Pancreas (tissue), 10 donors: ENCODE measurements at places on chromosomes 6 and 20. TPM values are rescaled to one million over a fixed set of nuclear protein-coding genes. Genes with fewer than 3 reads are reported as not detected.
A peak's percentile ranks its signal among the peaks of the same experiment; 100 is the strongest.

PTPRT gene
- 1.5 TPM for total RNA-seq

LPIN3 gene
- total RNA-seq: 6.5 TPM

DNA sequence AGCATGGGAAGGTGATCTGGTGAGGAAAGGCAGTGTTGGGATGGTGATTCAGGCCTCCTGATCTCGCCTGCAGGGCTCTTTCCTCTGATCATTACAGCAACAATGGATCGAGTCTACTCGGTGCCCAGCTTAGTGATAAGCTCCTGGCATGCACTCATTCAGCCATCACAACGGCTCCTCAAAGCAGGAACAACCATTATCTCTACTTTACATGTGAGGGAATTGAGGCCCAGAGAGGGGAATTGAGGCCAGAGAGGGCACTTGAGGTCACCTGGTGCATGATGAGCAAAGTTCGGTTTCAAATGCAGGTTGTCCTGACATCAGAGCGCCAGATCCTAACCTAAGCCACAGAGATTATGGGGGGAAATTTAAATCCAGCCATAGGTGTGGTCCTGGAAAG is 42.0 kb upstream of the BPIFA2 start:
- H3K27ac ChIP-seq: no peak overlapping the region
- no peaks in the 10 kb centered on the region for H3K36me3 ChIP-seq
- peaks cover 32% of the 10 kb centered on the region for H3K4me1 ChIP-seq
- H3K27me3 ChIP-seq: no peaks in the 10 kb centered on the region

DNA sequence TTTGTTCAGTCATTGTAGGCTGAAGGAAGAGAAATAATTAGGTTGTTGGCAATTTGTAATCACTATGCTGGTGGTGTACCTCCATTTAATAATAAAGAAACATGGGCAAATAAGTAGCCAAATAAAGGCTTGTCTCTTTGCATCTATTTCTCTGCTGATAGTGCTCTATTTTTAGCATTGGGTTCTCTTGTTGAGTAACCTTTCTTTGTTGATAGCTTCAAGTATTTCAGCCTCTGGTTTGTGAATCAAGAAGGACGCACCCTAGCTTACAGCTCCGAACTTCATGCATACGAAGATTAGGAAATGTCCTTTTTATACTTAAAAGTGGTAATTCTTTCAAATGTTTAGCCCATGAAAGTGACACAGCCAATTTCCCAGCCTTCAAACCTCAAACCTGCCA is 2.6 kb downstream of the PPP1R14C start:
- peaks cover 3% of the 10 kb centered on the region for H3K4me1 ChIP-seq
- H3K36me3 ChIP-seq: no peaks in the 10 kb centered on the region
- no peak overlapping the region for H3K27ac ChIP-seq
- no peaks in the 10 kb centered on the region for H3K27me3 ChIP-seq
- H3K4me3 ChIP-seq: no peak overlapping the region
- DNase-seq: no peak

DNA sequence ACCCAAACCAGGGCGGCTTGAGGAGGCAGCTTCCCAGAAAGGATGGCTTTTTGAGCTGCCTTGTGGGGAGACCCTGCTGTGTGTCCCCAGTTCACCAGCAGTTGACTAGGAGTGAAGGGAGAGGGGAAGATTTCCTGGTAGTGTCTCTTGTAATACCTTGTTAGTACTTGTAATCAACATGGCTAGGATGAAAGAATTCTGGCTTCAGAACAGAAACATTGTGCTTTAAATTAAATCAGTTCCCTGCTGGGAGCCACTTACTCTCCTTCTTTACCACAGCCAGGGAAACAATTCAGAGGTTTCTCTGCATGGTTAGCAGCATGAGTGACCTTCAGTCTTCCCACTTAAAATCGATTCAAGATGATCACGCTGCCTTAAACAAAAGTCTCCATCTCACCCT is 525.4 kb upstream of the ID4 start:
- no peak for DNase-seq
- H3K4me1 ChIP-seq: no peaks in the 10 kb centered on the region
- H3K27ac ChIP-seq: no peak overlapping the region
- H3K4me3 ChIP-seq: no peak overlapping the region

DNA sequence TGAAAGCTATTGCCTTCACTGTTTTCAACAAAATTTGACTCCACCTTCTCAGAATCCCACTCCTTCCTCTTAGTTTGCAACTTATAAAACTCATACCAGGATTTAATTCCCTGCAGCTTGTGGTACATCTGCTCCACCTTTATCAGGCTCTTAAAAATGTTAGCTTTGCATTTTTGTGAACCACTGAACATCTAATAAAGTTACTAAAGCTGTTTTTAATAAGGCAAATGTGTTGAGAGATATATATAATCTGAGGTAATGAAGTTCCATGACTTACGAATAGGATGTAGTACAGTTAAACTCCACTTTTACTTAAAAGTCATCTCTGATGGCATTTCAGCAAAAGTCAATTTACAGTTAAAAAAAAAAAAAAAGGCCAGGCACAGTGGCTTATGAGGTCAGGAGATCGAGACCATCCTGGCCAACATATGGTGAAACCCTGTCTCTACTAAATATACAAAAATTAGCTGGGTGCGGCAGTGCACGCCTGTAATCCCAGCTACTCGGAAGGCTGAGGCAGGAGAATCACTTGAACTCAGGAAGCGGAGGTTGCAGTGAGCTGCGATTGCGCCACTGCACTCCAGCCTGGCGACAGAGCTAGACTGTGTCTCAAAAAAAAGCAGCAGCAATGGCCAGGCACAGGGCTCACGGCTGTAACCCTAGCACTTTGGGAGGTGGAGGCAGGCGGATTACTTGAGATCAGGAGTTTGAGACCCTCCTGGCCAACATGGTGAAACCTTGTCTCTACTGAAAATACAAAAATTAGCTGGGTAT is 106.2 kb downstream of the KIF13A start:
- H3K4me3 ChIP-seq: no peak overlapping the region
- H3K27me3 ChIP-seq: no peaks in the 10 kb centered on the region
- H3K27ac ChIP-seq: no peak overlapping the region
- no peaks in the 10 kb centered on the region for H3K36me3 ChIP-seq
- DNase-seq: no peak

DNA sequence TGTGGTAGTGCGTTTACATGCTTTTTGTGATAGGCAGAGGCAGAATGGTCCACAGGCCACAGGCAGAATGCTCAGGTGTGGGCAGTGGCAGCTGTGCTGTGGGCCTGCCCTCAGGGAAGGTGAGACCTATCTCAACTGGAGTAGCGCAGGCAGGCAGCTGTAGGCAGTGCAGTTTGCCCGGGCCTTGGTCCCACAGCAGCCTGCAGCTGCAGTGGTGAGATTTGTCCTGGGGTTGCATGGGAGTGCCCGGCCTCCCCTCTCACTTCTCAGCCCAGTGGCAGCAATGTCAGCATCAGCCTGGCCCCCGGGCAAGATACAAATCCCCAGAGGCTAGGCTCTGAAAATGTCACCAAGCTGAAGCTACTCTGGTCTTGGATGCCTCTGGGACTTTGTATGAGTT is 6.1 kb upstream of the PPIL4 start:
- no peak overlapping the region for H3K27ac ChIP-seq
- no peak overlapping the region for H3K4me3 ChIP-seq
- H3K36me3 ChIP-seq: no peaks in the 10 kb centered on the region
- no peak for DNase-seq

GRCh38 chr6:38234141-38234540 is 405.6 kb downstream of the BTBD9 start:
- no peaks in the 10 kb centered on the region for H3K27me3 ChIP-seq
- H3K4me1 ChIP-seq: no peaks in the 10 kb centered on the region
- DNase-seq: no peak
- no peaks in the 10 kb centered on the region for H3K36me3 ChIP-seq
- no peak overlapping the region for H3K27ac ChIP-seq
- no peak overlapping the region for H3K4me3 ChIP-seq

DNA sequence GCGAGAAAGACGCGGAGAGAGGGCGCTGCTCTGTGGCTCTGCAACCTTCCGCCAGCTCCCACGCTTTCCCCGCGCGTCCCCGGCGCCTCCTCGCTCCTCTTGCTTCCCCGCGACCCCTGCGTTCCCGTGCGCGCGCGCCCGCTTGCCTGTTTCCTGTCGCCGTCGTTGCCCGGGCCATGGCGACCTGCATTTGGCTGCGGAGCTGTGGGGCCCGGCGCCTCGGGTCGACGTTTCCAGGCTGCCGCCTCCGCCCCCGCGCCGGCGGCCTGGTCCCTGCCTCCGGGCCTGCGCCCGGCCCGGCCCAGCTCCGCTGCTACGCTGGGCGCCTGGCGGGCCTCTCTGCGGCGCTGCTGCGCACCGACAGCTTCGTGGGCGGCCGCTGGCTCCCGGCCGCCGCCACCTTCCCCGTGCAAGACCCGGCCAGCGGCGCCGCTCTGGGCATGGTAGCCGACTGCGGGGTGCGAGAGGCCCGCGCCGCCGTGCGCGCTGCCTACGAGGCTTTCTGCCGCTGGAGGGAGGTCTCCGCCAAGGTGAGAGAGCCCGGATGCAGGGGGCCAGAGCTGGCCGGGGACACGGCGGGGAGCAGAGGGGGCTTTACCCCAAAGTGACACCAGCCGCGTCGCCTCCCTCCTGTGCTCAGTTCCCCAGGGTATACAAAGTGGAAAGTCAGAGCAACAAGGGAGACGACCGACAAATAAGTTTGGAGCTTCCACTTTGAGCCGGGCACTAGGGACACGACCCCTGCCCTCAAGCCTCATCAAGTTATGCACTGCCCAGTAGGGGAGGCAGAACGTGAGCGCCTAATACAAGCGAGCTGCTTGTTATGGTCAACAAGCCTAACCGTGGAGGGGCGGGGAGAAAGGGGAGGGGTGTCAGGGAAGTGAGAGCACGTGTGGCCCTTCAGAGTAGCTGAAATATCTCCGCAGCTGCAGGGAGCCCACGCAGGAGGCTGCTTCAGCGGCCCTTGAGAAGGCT is at the start of gene ALDH5A1:
ALDH5A1 (plus strand) TSS at position 149 of the 975 bp plus-strand sequence; CDS start at position 177, 28 bp downstream.
- no peaks in the 10 kb centered on the region for H3K4me1 ChIP-seq
- no peaks in the 10 kb centered on the region for H3K36me3 ChIP-seq
- peak within 1 kb of the TSS; percentile 36 for H3K4me3 ChIP-seq
- peak within 1 kb of the TSS; percentile 77 for H3K27ac ChIP-seq

GRCh38 chr20:6388671-6389197 is 265.9 kb upstream of the FERMT1 start:
- H3K27me3 ChIP-seq: no peaks in the 10 kb centered on the region
- H3K27ac ChIP-seq: no peak overlapping the region
- H3K4me1 ChIP-seq: no peaks in the 10 kb centered on the region
- DNase-seq: no peak
- no peaks in the 10 kb centered on the region for H3K36me3 ChIP-seq
- H3K4me3 ChIP-seq: no peak overlapping the region

DNA sequence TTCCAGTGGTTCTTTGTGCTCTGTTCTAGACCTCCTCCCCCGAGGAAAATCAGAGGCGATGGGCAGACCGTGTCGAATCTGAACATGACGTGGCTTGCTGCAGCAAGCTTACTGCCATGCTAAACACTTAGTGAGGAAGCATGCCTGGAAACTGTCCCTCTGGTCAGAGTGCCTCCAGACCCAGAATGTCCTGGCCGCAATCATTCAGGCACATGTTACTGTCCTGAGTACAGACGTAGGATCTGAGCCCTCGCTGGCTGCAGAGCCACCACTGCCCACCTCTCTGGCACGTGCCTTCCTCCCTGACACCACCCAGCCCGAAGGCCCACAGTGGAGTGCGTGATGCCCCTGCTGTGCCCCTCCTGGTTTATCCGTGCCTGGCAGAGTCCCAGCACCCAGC is 163.6 kb downstream of the SYNDIG1 start:
- no peaks in the 10 kb centered on the region for H3K4me1 ChIP-seq
- H3K27me3 ChIP-seq: no peaks in the 10 kb centered on the region
- H3K4me3 ChIP-seq: no peak overlapping the region
- no peaks in the 10 kb centered on the region for H3K36me3 ChIP-seq
- no peak overlapping the region for H3K27ac ChIP-seq
- no peak for DNase-seq

GRCh38 chr6:91523511-91523910 is 936.6 kb upstream of the MAP3K7 start:
- no peaks in the 10 kb centered on the region for H3K27me3 ChIP-seq
- H3K27ac ChIP-seq: no peak overlapping the region
- H3K36me3 ChIP-seq: no peaks in the 10 kb centered on the region
- H3K4me1 ChIP-seq: no peaks in the 10 kb centered on the region
- DNase-seq: no peak
